ENCODE measurements at places on chromosomes 4 and X.

- DNase-seq: no peak
These were observed 29.3 kb downstream of the FAM199X start for GRCh38 chrX:104195489-104196084.

GRCh38 chr4:150782921-150783320 is 201.0 kb downstream of the MAB21L2 start:
- no peak for DNase-seq

DNA sequence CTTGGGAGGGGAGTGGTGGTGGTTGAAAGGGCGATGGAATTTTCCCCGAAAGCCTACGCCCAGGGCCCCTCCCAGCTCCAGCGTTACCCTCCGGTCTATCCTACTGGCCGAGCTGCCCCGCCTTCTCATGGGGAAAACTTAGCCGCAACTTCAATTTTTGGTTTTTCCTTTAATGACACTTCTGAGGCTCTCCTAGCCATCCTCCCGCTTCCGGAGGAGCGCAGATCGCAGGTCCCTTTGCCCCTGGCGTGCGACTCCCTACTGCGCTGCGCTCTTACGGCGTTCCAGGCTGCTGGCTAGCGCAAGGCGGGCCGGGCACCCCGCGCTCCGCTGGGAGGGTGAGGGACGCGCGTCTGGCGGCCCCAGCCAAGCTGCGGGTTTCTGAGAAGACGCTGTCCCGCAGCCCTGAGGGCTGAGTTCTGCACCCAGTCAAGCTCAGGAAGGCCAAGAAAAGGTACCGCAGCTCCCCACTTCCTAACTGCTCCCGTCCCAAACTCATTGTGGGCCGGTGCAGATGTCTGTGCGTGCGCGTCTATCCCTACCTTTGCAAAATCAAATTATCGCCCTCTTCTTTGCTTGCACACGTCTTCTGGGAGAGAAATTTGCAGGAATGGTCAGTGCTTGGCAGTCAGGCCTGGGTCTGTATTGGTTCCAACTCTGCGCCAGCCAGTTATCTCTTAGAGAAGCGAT is 533 bp downstream of the IL15 start:
- no peak for DNase-seq

- DNase-seq: no peak
These were observed 18.5 kb downstream of the SPATA18 start for GRCh38 chr4:52069571-52069970.

DNA sequence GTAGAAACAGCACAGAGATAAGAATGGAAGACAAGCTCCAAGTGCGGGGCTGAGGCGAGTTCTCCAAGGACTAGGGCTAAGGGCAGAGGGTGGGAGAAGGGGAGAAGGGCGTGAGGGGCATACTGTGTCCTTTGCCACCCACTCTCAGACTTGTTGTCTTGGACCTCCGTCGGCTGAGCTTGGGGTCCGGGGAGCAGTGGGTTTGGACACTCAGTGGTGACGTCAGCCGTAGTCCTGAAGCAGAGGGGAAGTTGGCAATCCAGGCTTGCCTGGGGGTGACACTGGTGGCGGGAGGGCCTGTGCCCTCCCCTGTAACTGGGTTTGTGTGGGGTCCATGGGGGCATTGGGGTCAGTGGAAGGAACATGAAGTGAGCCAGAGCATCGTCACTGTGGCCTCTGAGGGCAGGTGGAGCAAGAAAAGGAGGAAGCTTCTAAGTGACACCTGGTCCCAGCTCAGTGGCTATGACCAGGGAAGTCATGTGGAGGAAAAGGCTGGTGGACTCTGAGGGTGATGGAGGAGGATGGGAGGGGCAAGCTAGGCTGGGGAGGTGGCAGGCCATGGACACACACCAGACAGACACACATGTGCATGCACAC is 17.6 kb downstream of the CD99 start:
- no peak for DNase-seq

GRCh38 chr4:94976371-94977011 is 218.7 kb downstream of the BMPR1B start:
- no peak for DNase-seq

DNA sequence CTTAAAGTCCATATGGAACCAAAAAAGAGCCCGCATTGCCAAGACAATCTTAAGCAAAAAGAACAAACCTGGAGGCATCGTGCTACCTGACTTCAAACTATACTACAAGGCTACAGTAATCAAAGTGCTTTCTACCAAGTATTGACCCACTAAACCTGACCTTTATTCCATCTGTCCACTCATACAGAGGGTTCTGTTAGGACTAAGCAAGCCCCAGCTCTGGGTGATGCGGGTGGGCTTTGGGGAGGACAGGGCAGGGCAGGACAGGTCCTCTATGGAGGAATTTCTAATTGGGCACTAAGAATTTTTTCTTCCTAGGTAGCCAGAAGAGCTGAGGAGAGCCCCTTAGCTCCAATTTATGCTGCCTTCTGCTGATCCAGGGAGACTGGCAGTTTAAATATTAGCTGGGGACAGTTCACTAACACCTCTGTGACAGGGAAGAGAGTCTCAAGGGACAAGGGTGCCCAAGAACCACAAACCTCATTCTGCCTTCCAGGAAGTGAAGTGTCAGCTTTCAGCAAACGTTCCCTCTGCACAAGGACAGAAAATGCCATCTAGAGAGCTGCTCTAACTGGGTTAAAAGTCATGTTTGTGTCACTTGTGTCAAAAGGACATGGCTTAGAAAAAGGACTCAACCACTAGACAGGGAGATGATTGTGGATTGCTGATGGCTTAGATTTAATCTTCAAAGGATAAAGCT is 143.2 kb downstream of the KIT start:
- DNase-seq: no peak

DNA sequence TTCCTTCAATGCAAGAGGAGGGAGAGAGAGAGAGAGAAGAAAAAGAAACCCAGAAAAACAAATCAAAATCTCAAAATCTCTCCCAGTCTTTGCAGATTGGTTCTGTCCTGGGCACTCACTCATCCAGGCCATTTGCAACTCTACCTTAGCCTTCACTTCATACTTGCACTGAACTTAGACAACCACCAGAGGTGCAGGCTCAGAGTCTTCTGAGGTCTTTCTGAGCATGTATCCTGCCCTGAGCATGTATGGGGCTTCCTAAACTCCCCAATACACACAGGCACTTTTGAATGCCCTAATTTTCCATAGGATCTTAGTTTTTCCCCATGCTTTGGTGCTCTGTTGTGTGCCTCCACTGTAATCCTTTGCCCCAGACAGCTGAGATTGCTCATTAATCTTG is 2.9 kb downstream of the CFI start:
- DNase-seq: no peak

DNA sequence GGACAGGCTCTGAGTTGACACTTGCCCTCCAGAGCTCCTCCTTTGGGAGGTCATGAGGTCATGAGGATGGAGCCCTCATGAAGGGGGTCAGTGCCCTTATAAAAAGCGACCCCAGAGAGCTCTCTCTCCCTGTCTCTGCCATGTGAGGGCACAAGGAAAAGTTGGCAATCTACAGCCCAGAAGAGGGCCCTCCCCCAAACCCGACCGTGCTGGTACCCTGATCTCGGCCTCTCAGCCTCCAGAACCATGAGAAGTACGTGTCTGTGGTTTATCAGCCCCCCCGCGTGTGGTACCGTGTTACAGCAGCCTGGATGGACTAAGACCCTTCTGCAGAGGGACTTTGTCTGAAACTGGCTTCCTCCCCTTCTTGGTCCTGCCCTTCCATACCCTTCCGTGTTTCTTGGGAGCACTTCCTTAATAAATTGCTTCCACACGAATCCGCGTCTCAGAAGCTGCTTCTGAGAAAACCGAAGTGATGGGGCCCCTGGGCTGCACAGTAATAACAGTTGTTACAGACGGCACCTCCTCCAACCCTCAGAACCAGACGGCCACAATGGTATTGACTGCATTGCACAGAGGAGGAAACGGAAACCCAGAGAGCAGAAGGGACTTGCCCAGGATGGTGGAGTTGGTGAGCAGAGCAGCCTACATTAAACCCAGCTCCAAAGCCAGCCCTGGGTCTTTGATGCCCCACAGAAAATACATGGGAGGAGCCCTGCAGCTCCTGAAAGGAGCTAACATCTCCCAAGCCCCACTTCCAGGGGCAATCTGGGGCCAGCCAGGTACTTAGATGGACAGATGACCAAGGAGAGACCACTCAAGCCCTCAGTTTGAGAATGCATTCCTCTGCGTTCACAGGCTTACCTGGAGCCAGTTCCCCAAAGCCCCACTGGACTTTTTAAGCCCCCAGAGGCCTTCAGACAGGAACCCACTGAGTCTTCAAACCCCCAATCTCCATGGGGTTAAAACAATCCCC is 242.7 kb downstream of the BCOR start:
- no peak for DNase-seq

DNA sequence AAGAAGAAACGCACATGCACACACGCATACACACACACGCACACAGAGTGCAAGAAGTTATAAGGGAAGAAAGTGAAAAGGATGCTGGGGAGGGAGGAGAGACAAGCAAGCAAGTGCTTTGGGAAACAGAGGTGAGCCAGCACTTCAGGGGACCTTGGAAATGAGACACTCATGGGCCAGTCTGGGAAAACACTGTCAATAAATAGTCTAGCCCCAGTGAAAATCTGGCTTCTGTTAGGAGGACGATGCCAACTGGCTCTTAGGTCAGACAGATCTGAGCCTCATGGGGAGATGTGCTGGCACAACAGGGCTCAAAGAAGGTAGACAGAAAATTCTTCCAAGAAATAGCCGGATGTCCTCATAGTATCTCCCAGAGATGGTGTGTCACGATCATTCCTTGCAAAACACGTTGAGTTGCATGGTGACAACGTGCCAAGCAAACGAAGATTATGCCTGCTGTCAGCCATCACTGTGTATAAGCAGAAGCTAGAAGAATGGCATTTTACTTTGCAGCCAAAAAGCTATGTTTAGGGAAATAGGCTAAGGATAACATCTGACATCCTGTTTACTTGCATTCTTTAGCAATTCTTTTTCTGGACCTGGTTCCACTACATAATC is 557 bp upstream of the ARHGEF6 start:
- no peak for DNase-seq

GRCh38 chrX:5774446-5774845 is 454.2 kb downstream of the NLGN4X start:
- DNase-seq: no peak

- DNase-seq: no peak
These were observed 30.3 kb downstream of the ARL9 start for GRCh38 chr4:56535915-56536314.

- no peak for DNase-seq
These were observed 1390.9 kb downstream of the C4orf33 start for GRCh38 chr4:130486841-130487240.

DNA sequence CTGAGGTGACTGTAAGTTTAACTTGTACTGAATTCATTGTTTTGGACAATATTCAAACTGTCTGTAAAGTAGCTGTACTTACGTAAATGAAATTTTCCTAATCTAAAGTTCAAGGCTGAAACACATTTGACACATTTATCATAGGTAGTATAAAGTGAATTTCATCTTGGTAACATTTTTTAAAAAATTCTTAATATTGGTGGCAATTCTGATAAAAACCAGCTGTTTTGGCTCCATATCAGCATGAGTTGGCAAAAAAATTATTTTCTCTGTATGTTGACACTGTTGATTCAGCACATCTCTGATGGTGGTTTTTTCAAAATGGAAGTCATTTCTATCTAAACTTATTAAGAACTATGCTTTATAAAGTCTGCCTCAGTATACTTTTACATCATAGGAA is 30.9 kb downstream of the CXorf58 start:
- DNase-seq: no peak

GRCh38 chr4:84325625-84326024 is 173.5 kb downstream of the NKX6-1 start:
- no peak for DNase-seq

DNA sequence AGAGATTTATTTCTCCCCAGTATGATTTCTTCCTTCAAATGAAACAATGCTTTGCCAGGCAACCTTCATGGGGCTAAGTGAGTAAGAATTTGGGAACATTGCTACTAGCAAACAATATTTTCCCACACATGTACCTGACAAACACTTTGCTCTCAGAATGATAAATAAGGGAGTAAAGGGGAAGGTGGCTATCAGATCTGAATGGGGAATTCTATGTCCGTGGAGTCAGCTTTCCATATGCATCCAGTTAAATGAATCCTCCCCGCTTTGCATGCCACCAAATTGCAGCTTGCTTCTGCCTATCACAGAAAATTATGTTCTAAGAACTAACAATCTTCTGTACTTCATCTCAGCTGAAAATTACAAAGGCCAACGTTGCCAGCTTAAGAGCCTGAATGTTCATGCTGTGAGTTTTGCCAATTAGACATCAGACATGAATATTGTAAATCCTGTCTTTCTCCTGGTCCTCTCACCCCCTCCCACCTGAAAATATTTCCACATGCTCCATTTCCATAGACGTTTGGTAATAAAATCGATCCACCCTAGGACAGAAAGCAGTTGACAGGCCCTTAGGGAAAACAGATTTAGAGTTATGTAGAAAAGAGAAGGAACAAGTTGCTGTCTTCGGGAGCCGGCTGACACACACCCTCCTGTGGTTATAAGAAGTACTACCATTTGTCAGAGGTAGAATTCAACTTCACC is 6.3 kb downstream of the MEPE start:
- DNase-seq: no peak

DNA sequence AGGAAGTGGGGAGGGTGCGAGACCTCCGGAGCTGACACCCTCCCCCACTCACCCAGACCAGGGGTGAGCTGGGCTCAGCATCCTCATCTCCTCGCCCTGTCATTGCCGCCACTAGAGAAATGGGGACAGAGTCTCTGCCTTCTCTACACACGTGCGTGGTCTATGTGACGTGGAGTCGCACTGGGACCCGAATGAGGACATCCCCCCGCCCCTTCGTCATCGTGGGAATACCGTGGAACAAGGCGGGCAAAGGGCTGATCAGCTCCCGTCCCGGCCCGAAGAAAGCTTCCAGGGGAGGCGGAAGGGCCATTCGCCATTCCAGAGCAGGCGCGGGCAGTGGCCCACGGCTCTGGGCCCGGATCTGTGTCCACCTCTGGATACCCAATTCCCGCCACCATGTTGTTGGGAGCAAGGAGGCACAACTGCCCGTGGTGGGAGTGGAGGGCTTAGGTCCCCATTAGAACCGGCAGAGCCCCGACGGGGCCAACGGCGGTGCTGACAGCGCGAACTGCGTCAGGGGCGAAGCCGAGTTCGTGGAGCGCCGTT is 12.0 kb downstream of the HMX1 start:
- DNase-seq: no peak

GRCh38 chrX:100447655-100448397 is 37.8 kb upstream of the PCDH19 start:
- DNase-seq: no peak
